Esophagus squamous epithelium (tissue), 5 donors: ENCODE measurements at places on chromosomes 6 and 20. TPM values are rescaled to one million over a fixed set of nuclear protein-coding genes. Genes with fewer than 3 reads are reported as not detected.

The UTRN gene
- 78.4 TPM for total RNA-seq

The CTCFL gene
- not detected for total RNA-seq

DNA sequence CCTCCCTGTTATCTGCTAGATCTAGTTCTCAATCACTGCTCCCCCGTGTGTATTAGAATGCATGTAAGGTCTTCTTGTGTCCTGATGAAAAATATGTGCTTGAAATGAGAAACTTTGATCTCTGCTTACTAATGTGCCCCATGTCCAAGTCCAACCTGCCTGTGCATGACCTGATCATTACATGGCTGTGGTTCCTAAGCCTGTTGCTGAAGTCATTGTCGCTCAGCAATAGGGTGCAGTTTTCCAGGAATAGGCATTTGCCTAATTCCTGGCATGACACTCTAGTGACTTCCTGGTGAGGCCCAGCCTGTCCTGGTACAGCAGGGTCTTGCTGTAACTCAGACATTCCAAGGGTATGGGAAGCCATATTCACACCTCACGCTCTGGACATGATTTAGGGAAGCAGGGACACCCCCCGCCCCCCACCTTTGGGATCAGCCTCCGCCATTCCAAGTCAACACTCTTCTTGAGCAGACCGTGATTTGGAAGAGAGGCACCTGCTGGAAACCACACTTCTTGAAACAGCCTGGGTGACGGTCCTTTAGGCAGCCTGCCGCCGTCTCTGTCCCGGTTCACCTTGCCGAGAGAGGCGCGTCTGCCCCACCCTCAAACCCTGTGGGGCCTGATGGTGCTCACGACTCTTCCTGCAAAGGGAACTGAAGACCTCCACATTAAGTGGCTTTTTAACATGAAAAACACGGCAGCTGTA lies 73.4 kb downstream of the PTPN1 start:
- DNase-seq: no peak

DNA sequence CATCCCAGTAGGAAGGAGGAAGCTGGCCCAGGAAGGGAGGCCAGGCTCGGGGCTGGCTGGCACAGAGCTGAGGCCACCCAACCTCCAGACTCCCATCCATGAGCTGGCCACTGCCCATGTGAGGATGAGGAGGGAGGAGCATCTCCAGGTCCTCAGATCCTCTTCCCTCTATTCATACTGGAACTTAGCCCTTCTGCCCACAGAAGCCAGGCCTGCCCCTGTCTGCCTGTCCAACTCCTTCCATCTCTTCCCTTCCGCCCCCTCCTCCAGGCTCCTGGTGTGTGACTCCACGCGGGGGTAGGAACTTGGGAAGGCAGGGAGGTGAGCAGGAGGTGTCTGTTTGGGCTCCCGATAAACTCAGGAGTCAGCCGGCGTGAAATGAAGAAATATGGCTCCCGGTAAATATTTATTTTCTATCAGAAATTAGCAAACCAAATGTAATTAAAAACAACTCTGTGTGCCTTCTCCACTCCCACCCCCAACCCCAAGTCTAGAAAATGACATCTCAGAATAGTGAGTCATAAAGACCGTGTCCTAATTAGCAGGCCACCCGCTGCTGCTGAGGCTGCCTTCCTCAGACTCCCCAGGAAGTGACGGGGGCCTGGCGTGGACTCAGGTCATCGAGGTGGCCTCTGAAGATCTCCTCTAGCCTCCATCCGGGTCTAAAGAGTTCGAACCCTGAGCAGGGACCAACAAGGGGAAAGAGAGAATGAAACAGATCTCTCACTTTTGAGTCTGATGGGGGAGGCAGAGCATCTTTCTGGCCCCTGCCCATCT lies 81.9 kb downstream of the MDGA1 start:
- DNase-seq: no peak

GRCh38 chr6:90216072-90216977 lies 80.3 kb downstream of the BACH2 start:
- no peak for DNase-seq

The MCCD1 gene
- not detected for total RNA-seq

DNA sequence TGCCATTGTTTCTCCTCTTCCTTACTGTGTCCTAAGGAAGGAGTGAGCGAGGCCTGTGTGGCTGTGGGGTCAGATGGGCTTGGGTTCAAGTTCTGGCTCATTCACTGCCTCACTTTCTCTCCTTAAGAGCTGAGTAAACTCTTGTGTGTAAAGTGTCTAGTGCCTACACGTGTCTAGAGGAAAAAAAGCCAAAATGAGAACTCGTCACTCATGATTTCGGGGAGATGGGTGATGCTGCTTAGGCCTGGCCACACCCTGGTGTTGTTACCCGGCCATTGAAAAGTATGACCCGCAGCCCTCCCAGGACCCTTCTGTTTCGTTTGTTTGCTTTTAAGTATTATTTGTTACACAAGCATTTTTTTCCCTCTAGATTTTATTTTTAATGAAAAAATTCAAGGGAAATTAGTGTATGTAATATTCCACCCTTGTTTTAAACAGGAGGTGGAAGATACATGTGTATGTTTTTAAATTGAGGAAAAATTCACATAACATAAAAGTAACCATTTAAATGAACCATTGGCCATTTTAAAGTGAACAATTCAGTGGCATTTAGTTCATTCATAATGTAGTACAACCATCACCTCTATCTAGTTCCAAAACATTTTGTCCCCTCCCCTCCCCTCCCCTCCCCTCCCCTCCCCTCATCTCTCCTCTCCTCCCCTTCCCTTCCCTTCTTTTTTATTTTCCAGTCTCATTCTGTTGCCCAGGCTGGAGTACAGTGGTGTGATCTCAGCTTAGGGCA lies 71.0 kb downstream of the CEBPB start:
- no peak for DNase-seq

DNA sequence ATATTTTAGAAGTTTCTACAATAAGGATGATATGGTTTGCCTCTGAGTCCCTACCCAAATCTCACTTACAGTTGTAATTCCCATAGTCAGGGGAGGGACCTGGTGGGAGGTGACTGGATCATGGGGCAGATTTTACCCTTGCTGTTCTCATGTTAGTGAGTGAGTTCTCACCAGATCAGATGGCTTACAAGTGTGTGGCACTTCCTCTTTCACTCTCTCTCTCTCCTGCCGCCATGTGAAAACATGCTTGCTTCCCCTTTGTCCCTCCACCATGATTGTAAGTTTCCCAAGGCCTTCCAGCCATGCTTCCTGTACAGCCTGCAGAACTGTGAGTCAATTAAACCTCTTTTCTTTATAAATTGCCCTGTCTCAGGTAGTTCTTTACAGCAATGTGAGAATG lies 527.5 kb upstream of the ID4 start:
- no peak for DNase-seq

DNA sequence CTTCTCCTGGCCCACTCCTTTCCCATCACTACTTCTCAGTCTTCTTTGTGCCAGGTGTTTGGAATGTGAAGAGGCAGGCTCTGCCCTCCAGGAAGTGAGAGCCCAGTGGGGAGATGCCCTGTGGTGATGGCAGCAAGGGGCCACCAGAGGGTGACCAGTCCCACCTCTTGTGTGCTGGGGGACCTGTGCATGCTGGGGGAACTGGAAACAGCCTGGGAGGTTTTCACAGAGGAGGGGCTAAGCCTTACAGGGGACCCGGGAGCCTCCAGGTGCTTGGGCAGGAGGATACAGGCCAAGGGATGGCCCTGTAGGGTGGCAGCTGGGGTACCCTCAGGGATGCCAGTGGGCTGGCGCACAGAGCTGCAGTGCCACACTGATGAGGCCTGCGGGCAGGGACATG lies 72.3 kb downstream of the RAMACL start:
- DNase-seq: no peak

GRCh38 chr6:72939004-72939403 lies 286.3 kb downstream of the KHDC1L start:
- DNase-seq: no peak

- DNase-seq: no peak
These were observed at the start of gene CASS4 for GRCh38 chr20:56411759-56412472. CASS4 (plus strand) TSS chr20:56412260; CDS start chr20:56412459, 199 bp downstream.

The SUMO4 gene
- 3.2 TPM for total RNA-seq

GRCh38 chr6:13589801-13590200 lies 15.4 kb downstream of the SIRT5 start:
- DNase-seq: no peak

The GPX5 gene
- total RNA-seq: not detected

DNA sequence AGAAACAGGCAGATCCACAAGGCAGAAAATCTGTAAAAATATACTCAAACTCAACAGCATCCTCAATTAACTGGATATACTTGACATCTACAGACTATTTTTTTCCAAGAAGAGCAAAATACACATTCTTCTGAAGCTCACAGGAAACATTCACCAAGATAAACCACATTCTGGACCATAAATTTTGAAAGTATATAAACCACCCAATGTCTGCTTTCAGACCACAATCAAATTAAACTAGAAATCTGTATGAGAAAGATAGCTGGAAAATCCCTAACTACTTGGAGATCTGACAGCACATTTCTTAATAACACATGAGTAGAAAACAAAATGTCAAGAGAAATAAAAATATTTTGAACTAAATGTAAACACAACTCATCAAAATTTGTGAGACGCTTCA lies 195.5 kb downstream of the ERMARD start:
- no peak for DNase-seq

GRCh38 chr6:32179766-32180405 lies 1.7 kb downstream of the RNF5 start:
- no peak for DNase-seq

The PRKN gene
- total RNA-seq: 5.5 TPM

The ACOT13 gene
- total RNA-seq: 6.1 TPM

DNA sequence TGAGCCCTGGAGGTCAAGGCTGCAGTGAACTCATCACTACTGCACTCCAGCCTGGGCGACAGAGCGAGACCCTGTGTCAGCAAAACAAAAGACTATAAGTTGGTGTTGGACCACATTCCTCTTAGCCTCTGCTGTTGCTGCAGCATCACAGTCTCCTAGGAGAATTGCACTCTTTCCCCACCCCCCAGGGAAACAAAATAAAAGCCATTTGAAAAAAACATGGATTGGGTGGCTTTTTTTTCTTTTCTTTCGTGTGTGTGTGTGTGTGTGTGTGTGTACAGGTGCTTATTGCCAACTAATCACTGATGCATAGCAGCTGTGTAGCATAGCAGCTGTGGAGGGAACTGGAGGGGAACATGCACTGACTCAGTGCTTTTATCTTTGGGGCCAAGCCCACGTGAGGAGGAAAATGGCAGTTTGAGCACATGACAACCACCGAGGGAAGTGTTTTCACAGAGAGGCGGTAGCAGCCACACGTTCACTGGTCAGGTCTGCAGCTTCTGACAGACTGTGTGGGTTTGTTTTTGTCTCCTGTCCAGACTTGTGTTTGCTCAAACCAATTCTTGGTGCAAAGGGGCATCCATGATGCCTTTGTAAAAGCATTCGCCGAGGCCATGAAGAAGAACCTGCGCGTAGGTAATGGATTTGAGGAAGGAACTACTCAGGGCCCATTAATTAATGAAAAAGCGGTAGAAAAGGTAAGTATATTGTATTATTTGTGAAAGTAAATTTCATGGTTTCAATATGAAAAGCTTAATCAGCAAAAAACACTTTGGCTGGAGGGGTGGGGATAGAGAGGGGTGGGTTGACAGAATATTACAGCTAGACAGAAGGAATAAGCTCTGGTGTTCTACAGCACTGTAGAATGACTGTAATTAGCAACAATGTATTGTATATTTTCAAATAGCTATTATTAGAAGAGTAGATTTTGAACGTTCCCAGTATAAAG lies 27.7 kb downstream of the ALDH5A1 start:
- no peak for DNase-seq

The ADGRF1 gene
- total RNA-seq: 7.4 TPM

- DNase-seq: no peak
These were observed 303.6 kb upstream of the SLC35B3 start for GRCh38 chr6:8738951-8739350.

The NRSN1 gene
- not detected for total RNA-seq

- DNase-seq: no peak
These were observed 22.2 kb downstream of the ADGRF1 start for GRCh38 chr6:47019941-47020340.

The PTK6 gene
- 52.6 TPM for total RNA-seq

The TNFRSF6B gene
- total RNA-seq: 15.2 TPM

DNA sequence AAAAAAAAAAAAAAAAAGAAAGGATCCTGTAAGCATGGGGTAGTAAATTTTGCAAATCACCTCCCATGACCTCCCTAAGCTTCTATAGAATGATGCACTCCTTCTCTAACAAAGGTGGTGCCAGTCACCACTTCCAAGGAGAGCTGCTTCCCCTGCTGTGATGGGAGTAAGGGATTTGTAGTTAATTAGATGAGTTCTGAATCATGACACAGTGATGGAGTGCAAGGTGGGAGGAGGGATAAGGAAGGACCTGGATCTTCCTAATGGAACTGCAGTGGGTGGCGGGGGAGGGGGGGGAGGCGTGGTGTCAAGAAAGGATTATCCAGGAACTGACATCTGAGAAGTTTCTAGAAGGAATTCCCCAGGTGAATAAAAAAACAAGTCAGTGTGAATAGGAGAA lies 47.8 kb downstream of the NRN1 start:
- no peak for DNase-seq
